Left renal cortex interstitium (tissue), 4 donors: ENCODE measurements at places on chromosomes 11 and 22. TPM values are rescaled to one million over a fixed set of nuclear protein-coding genes. Genes with fewer than 3 reads are reported as not detected.

GRCh38 chr11:102703826-102704493 lies 1.6 kb downstream of the MMP27 start:
- no peak for DNase-seq

GRCh38 chr22:30029512-30029911 lies 50.8 kb upstream of the HORMAD2 start:
- DNase-seq = no peak

DNA sequence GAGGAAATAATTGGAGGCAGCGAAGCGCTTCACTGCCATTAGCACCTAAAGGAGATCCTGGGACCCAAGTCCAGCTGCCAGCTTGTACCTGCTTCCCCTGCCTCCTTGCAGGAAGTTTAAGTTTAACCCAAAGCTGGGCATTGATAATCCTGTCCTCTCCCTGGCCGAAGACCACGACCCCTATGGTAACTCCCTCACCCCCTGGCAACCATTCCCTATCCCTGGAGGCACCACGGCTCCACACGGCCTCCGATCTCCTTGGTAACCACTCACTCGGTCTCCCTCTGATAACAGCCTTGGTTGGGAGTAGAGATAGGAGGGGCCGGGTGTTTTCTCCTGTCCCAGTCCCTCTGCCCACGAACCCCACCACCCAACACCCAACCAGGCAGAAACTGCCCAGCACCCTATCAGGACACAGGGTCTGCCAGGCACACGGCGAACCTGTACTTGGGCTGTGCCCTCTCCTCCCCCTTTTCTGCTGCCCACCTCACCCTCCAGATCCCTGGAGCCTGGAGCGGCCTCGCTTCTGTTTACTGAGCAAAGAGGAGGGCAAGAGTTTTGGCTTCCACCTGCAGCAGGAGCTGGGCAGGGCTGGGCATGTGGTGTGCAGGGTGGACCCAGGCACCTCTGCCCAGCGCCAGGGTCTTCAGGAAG lies 833 bp downstream of the NHERF4 start:
- DNase-seq = no peak

GPHA2 gene
- 1.9 TPM for polyA plus RNA-seq

- no peak for DNase-seq
Measured at GRCh38 chr11:113184498-113184897, 129.9 kb upstream of the TTC12 start.

PTDSS2 gene
- polyA plus RNA-seq = 37.3 TPM

DNA sequence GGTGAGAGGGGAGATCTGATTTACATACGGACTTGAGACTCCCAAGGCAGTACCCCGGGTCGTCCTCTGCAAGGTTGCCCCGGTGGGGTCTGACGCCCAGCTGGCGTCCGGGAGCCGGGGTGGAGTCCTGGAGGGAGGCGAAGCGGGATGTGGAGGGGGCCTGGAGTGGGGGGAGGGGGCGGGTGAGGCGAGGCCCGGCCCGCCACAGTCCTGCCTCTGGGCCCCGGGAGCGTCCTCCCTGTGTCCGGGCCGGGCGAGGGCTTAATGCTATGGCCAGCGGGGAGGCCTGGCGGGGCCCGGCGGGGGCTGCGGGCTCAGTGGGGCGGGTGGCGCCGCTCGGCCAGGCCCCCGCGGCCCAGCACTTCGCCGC lies 2.4 kb upstream of the MYBPC3 start:
- DNase-seq = no peak

DNA sequence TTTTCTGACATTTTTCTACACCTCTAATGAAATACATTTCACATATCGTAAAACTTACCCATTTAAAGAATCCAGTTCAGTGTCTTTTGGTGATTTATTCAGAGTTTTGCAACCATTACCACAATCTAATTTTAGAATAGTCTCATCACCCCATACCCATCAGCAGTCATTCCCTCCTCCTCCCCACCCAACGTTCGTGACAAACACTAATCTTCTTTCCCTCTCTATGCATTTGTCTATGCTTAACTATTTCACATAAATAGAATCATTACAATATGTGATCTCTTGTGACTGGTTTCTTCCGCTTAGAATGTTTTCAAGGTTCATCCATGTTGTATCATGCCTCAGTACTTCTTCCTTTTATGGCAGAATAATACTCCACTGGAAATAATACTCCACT lies 9.5 kb downstream of the TTC28 start:
- no peak for DNase-seq

NNMT gene
- 0.44 TPM for polyA plus RNA-seq
